Endodermal cell (in vitro differentiated cells): ENCODE measurements at places on chromosomes 1 and 21.

DNA sequence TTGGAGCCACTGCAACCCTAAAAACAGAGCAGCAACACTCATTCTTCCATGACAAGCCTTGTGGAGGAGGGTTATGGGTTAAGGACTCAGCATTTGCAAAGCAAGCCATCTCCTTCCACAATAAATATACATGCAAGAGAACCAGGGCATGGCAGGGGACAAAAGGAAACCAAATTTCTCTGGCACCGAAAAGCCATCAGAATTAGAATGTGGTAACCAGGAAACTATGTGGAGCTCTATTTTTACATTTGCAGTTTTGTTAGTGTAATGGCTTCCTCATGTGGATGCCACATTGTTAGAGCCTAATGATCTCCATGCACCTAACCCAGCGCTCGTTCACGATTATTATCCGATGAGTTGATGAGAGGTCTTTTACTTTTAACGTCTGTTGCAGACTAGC, 91.7 kb downstream of the NAV1 start:
- DNase-seq = no peak

DNA sequence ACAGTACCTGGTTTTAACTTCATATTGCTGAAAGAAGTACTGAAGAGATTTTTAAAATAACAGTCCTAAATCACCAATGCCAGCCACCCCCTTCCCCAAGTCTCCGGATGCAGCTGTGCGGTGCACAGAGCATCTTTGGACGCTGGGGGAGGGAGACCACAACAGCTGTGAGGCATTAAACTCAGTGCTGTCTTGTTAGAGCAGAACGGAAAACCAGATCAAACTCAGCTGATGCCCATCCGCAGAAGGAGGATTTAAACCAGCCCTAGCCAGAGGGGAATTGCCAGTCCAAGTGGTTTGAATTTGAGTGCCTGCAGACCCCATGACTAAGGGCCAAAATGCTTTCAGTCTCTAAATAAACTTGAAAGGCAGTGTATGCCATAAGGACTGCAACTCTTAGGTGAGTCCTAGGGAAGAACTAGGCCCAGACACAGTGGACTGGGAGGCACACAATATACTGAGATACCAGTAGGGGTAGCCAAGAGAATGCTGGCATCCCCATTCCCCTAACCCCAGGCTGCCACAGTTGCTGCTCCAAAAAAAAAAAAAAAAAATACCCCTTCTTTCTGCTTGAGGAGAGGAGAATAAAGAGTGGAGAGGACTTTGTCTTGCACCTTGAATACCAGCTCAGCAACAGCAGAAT, 576.2 kb downstream of the NEGR1 start:
- no peak for DNase-seq

DNA sequence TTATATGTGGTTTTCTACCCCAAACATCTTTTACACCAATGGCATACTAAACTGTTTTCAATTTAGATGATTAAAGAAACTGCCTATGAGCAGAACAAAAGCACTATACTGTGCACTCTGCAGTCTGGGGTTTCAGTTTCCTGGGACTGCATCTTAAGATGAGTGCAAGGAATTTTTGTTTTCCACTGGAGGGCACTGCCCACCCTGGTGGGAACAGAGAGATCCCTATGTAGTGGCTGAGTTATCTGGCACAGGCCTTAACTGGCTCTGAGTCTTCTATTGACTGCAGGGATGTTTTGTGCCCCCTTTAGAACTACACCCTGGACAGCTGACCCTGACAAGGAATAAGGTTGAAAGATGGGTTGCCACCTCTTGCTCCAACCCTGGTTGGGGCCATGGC, 12.0 kb downstream of the PROK1 start:
- DNase-seq = no peak

GRCh38 chr1:40532844-40533424, 1.5 kb downstream of the ZNF684 start:
- DNase-seq = peak; percentile 68

DNA sequence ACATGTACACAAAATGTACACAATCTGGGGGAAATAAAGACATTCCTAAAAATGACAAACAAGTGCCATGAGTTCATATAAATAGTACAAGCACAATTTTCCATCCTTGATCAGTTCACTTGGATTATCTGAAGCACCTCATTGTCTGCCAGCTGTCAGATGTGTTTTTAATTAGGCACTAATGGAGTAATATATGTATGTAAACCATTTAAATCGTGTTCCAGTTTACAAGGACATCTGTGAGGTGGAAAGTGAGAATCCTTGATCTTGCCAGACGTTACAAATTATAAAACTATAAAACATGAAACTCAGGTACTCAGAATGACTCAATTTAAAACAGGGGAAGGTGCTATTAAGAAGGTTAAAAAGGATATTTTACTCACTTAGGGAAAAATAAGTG, 1312.2 kb downstream of the PLA2G4A start:
- DNase-seq = no peak

- no peak for DNase-seq
Observed at GRCh38 chr21:37496972-37497371, 130.4 kb downstream of the DYRK1A start.

DNA sequence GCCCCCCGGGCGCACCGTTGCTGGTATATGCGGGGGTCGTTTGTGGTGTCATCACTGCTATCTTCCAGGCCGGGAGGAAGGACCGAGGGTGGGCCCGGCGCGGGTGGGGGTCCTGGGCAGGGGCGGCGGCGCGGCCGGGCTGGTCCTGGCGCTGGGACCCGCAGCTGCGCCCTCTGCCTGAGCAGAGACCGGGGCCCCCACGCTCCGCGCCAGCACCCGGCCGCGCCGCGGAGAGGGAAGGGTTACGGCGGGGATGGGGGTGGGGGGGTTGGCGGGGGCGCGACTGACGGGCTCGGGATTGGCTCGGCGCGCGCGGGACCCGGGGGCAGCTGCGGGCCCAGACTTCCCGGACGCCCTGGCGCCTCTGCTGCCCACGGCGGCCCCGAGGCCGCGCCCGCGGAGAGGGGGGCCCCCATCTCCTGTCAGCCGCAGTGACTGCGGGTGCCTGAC, 13.8 kb upstream of the SAMD11 start:
- DNase-seq = no peak

DNA sequence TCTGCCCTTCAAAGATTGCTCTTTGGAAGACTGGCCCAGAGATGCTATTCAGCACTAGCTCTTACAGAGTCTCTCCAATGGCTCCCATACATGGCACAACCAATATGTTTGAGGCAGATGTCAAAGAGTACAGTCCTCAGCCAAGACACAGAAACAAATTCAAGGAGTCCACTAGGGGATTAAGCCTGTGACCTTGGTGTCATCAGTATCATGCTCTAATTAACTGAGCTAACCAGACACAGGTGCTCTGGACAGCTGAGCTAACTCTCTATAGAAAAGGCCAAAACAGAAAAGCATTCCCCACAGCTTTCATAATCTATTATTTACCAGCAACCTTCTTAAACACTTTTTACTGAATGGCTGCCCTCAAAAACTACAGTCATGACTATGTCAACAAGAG, 666.0 kb upstream of the PLXNA2 start:
- DNase-seq = no peak

- peak; percentile 20 for DNase-seq
Observed at GRCh38 chr1:41588334-41588875, 103.9 kb upstream of the EDN2 start.

- no peak for DNase-seq
Observed at GRCh38 chr1:54377040-54377691, 29.0 kb downstream of the SSBP3 start.

- no peak for DNase-seq
Observed at GRCh38 chr1:96918406-96918805, 196.8 kb downstream of the PTBP2 start.

- DNase-seq = peak; percentile 47
Observed at GRCh38 chr21:42834726-42835191, 44.6 kb downstream of the WDR4 start.

- no peak for DNase-seq
Observed at GRCh38 chr1:245800901-245801605, 646.3 kb downstream of the KIF26B start.

- DNase-seq = peak; percentile 17
Observed at GRCh38 chr1:47514229-47514628, 76.4 kb downstream of the FOXD2 start.

GRCh38 chr1:212450331-212450881, 17.7 kb downstream of the NENF start:
- DNase-seq = no peak

DNA sequence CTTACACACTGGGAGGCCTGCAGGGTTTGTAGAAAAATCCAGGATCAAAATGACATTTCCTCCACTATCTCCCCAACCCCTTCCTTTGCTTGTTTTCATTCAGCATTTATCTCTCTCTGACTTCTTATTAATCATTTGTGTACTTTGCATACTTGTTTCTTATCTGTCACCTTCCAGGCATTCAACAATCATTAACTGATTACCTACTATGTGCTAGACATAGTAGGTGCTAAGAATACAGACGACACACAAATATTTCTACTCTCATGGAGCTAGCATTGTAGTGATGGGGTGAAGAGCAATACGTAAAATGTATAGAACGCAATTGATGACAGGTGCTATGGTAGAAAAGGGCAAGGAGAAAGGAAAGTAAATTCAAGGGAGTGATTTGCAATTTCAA, 20.9 kb downstream of the TRABD2B start:
- DNase-seq = no peak

DNA sequence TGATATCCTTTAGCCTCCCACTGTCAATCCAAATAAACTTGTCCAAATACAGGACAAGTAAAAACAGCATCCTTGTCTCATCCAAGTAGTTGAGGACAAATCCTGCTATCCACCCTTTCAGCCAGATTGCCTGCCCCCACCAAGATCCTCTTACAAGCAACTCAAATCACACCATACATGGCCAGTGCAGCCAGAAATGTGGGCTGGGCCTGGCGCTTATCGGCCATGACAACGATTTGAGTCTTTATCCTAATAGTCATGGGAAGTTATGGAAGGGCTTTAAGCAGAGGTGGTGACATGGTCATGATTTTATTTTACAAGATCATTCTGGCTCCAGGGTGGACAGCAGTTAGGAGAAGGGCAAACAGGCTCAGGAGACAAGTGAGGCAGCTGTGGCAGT, 6.3 kb downstream of the GPA33 start:
- DNase-seq = peak; percentile 12

DNA sequence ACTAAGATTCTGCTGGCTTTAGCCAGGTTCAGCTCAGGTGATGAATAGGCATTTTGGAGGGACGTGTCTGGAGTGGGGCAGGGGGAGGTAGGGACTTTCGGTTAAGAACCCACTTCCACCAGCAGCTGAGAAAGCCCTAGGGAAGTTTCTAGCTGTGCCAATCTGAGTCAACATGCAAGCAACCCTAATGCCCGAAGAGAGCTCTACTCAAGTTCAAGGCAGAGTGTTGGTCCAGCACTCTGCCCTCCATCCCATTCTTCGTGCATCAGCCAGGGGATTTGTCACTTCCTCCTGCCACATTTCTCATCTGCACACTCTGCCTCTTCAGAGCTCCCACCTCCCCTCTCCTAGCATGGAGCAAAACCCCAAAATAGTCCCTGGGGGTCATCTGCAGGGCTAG, 208.8 kb downstream of the HIVEP3 start:
- no peak for DNase-seq

- DNase-seq = no peak
Observed at GRCh38 chr1:174999936-175000696, at the start of gene CACYBP. Gene CACYBP (plus strand): TSS chr1:174999947. CDS start chr1:175000181, 234 bp downstream.

DNA sequence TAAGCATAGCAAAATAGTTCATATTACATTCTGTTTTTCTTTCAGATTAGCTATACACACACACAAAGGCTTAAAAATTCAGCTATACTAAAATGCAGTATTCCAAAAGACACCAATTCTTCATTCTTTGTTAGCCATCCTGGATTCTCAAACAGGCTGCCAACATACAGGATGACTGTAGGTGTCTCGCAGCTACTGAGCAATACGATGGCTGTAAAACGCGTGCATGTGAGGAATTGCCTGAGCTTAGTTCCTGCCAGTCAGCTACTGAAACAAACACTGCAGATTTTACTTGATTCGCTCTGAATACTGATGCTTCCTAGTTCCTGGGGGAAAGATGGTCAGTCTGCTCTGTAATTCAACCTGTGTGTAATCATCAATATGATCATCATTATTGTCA, 24.7 kb upstream of the HMGN1 start:
- peak; percentile 66 for DNase-seq

DNA sequence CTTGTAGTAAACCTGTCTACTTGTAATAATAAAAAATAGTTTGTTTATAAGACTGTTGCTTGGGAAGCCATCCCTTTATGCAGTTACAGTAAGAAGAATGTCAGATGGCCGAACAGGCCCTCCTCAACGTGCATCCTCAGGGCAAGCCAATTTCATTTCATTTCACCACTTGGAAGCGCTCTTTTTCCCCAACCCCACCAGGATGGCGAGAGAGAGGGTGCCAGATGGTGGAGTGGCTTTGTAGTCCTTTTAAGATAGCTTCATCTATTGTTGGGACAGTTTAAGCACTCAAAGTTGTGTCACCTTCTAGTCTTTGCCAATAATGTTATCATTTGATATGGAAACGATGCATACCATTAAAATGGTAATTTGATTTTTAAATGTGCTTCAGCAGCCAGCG, 356.3 kb upstream of the CAMK1G start:
- peak; percentile 42 for DNase-seq

DNA sequence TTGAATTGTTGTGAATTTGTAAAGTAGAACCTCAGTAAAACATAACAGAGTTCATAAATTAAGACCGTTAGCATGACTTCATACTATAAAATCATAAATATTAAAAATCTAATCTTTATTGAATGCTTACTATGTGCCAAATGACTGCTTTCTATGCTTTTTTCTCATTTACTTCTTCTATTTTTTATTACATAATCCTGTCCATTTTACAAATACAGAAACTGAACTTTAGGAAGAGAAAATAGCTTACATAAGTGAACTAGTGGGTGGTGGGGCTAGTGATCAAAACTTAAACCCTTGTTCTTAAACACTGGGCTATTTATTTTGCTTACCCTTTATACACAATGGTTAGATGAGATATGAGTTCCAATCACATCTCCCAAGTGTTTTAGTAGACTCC, 122.3 kb downstream of the ZC3H11B start:
- DNase-seq = no peak

DNA sequence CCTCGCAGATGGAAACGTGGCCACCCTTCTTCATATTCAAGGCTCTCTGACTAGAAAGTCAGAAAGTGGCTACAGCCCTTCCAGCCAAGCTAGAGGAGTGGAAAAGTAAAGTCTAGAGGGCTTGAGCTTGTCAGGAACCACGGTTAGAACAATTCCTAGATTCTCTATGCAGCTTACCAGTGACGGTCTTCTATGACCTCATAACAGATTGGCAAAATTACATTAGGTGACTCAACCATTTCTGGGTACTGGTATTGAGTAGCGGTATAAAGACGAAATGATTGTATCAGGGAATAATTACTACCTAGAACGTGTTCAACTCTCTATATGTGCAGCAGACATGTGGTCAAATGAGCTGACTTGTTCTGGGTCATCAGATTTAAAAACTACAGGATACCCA, 155.0 kb upstream of the RUNX1 start:
- no peak for DNase-seq
